Stromal cell of bone marrow (primary cell): ENCODE measurements at places on chromosomes 2 and 18.

DNA sequence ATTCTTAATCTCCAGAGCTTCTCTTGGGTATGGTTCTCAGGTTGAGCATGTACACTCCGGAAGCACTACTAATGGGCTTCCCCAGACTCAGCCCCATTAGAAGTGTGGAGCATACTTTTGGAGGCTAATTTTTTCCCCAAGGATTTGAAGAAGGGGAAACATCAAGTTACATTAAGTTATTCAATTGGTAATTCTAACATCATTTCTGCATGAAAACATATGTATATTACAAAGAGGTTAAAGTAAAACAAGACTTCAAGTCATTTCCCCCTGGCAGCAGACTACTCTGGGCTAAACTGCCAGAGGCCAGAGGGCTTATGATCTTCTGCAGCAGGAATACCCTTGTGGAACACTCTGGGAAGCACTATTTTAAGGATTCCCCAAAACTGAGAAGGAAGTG, 227.7 kb upstream of the STK17B start:
- DNase-seq = no peak

- DNase-seq = no peak
These were observed 66.3 kb downstream of the LIPG start for GRCh38 chr18:49628119-49628518.

- no peak for DNase-seq
These were observed 944 bp downstream of the RAB3GAP1 start for GRCh38 chr2:135052997-135053474.

GRCh38 chr2:230873661-230874401, 9.1 kb downstream of the ITM2C start:
- DNase-seq = no peak

- no peak for DNase-seq
These were observed 63.4 kb downstream of the EMX1 start for GRCh38 chr2:72980535-72981217.

DNA sequence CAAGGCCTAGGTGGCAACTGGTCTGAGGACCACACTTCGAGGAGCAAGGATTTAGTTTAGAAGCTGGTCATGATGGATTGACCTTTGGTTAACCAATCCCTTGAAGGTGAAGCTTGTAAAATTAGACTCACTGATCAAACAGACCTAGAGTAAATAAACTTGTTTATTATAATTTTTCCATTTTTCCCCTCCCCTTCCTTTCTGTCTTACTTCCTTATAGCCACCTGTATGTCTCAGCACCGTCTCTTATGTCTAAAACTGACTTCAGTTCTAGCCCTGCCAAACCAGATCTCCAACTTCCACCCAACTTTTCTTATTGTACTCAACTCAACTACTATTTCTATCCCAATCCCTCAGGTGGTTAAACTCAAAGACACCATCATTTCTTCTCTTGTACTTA, 92.8 kb upstream of the THOC1 start:
- DNase-seq = no peak

GRCh38 chr18:26792661-26793060, 72.8 kb downstream of the AQP4 start:
- DNase-seq = no peak

- no peak for DNase-seq
These were observed 284.4 kb upstream of the RGPD4 start for GRCh38 chr2:107542314-107542740.

- no peak for DNase-seq
These were observed 155.5 kb upstream of the CAVIN2 start for GRCh38 chr2:192002418-192002817.

DNA sequence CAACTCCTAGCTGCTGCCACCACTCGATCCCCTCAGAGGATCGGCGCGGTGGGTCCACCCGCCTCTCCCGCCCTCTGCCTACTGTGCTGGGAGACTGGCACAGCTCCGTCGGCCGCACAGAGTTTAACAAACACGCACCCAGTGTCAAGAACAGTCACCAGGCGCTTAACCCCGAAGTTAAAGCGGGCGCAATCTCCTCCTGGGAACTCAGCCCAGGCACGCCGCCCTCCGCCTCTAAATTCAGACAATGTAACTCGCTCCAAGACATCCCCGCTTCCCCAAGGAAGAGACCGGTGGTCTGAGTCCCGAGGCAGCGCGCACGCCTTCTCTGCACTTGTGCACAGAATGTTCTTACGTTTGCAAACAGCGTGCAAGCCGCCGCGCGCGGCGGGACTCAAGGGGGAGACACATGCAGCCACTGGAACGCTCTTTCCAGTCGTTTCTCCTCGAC, 533 bp downstream of the CXCR4 start:
- DNase-seq = no peak

DNA sequence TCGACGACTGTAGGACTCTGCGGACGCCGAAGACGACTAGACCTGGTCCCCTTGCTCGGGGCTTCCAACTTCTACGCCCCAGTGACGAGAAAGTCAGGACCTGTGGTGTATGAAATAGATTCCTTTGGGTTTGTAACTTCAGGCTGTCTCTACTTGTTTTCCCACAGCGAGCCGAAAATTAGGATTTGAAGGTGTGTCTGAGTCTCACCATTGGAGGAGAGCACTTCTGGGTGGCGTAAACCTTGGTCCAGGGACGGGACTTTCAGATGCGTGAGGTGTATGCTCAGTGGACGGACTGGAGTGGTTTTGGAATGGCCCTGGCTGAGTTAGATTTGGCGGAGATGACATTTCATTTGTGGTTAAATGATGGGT, 1.3 kb downstream of the BIRC6 start:
- no peak for DNase-seq

- peak; percentile 9 for DNase-seq
These were observed 5.9 kb downstream of the MFSD2B start for GRCh38 chr2:24015562-24016375.

GRCh38 chr2:29311458-29311857, 196.2 kb downstream of the CLIP4 start:
- DNase-seq = no peak

DNA sequence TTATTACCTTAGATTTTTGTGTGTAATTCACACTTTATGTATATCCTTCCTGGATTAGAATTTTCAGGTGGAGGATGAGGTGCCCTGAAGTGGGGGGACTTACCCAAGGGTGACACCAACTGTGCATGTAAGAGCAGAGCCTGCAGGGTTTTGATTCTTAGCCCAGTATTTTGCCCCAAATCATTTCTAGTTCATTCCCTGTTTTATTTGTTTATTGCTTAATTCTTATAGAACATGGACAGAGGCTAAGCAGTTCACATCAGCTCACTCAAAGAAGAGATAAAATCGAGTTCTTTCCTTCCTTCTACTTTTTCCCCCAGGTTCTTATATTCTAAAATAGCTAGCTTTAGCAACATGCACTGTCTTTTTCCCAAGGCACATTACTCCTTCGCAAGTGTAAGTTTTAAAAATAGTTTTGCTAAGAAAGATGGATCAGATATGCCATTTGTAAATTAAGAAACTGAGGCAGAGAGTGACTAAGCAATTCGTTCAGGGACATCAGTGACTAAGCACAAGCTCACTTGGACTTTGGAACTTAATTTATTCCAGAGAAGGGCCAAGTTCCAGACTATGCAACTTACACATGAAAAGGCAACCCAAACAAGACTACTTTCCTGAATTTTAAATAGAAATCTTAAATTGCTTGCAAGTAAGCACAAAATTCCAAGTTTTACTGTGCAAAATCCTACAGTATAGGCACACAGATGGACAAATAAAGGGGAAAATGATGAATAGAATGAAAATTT, 427.9 kb upstream of the POU3F3 start:
- DNase-seq = no peak

GRCh38 chr2:44768438-44769236, 172.9 kb upstream of the SIX3 start:
- no peak for DNase-seq

GRCh38 chr2:20143263-20143662, 81.7 kb downstream of the SDC1 start:
- no peak for DNase-seq

DNA sequence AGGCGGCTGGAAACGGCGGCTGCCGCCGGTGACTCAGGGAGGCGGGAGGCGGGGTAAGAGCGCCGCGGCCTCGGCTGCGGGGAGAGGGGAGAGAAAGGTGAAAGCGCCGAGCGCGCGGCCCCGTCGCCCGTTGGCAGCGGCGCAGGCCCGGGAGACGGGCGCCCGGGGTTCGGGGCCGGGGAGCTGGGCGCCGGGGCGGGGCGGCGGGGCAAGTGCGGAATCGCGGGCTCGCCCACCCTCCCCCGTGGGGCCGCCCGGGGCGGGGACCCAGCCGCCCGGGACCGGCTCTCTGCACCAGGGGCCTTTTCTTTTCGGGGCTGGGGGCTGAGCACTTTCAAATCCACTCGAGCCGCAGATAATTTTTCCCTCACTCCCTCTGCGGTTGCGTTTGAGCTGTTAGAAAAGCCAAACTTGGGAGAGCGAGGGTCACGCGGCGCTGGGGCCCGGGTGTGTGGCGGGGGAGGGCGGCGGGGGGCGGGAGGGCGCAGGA, 266 bp downstream of the KDM3A start:
- no peak for DNase-seq

GRCh38 chr2:100893392-100894104, 73.6 kb downstream of the NPAS2 start:
- peak; percentile 41 for DNase-seq

- no peak for DNase-seq
These were observed 54.2 kb downstream of the SEMA4F start for GRCh38 chr2:74708296-74708695.

- peak; percentile 45 for DNase-seq
These were observed 81.1 kb upstream of the CD302 start for GRCh38 chr2:159879051-159879604.

DNA sequence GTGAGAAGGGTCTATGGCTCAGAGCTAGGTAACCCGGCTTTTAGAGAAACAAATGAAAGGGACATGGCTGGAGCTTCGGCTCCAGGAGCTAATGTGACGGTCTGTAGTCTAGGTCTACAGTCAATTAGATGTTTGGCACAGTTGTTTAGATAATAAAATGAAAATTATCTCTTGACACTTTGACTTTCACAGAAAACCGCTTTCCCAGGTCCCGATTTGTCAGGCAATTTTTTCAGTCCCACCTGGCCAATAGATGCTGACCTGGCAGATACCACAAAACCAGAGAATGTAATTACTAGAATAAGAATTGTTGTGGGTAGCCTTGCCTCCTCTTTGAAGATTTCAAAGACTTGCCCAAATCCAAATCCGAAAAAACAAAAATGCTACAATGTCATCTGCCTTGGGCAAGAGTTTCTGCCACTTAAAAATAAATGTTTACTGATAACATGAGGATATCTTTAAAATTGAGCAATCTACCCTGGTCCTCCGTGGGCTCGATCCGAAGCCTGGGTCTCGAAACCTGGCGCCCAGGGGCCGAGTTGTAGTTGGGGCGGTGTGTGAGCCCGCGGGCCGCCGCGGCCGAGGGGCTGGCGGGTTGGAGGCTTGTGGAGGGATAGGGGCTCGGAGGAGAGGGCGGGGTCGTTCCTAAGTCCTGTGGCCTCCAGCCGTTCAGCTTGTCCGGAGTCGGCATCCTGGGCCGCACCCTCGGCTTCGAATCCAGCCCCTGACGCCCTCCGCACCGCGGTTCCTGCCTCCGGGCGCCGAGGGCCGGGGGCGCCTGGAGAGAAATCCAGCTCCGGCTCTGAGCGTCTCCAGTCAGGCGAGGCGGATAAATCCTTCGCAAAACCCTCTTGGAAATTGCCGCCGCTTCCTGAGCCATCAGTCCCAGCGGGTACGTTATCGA, 2.3 kb downstream of the EMX1 start:
- no peak for DNase-seq
